Endothelial cell (in vitro differentiated cells): ENCODE measurements at places on chromosomes 4 and X. TPM values are rescaled to one million over a fixed set of nuclear protein-coding genes. Genes with fewer than 3 reads are reported as not detected.

DNA sequence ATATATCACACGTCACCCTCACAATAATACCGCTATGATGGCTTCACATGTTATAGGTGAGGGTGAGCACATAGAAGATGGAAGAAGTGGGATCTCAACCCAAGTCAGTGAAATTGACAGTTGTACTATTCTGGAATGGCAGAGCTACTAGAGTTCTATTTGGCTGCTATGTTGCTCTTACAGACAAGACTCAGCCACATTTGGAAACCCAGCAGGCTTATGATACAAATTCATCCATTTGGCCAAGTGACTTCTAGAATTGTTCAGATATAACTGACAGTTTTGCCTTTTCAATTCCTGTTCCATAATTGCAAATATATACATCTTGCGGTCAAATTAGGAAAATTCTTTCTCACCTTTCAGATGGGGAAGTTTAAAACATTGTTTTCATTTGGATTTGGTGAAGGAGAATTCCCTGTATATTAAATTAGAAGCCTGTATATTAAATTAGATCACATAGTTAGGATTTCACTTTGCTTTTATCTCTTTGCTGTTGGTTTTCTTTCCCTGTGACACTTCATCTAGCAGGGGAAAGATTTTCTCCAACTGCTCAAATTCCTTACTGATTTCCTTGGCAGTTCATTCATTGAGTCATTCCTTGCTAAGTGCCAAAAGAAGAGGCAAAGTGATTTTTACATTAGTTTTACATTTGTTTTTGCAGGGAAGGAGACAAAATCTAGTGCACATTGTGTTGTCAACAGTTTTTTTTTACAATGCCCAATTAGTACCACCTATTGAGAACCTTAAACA lies 120.6 kb upstream of the TBC1D9 start:
- DNase-seq: no peak
- no peak overlapping the region for H3K27ac ChIP-seq
- no peaks in the 10 kb centered on the region for H3K36me3 ChIP-seq
- no peaks in the 10 kb centered on the region for H3K4me1 ChIP-seq
- H3K27me3 ChIP-seq: no peaks in the 10 kb centered on the region

Gene SPRY1
- total RNA-seq: 58.3 TPM

Gene CT45A3
- not detected for total RNA-seq

GRCh38 chr4:181301735-181302710 lies 941.2 kb upstream of the TENM3 start:
- peak; percentile 39 for DNase-seq
- no peaks in the 10 kb centered on the region for H3K27me3 ChIP-seq
- H3K4me3 ChIP-seq: no peak overlapping the region
